ENCODE measurements at places on chromosomes 16 and 17.

DNA sequence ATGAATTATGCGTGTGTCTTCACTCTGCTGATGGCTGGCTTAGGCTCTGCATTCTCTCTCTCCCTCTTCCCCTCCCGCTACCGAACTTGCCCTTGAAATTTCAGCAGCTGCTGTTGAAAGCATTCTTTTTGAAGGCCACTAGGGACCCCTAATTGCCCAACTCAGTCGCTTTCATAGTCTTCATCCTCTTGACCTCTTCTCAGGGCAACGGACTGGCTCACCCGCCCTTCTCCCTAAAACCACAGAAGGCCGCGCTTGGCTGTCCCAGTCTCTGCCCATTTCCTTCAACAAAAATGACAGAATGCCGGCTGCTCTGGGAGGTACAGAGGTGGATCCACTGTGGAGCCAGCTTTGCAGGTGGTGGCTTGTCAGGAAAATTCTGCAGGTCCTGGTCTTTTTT lies 21.0 kb upstream of the FMNL1 start:
- DNase-seq: no peak

- DNase-seq: no peak
Observed at GRCh38 chr16:47664653-47665325, 203.7 kb downstream of the PHKB start.

DNA sequence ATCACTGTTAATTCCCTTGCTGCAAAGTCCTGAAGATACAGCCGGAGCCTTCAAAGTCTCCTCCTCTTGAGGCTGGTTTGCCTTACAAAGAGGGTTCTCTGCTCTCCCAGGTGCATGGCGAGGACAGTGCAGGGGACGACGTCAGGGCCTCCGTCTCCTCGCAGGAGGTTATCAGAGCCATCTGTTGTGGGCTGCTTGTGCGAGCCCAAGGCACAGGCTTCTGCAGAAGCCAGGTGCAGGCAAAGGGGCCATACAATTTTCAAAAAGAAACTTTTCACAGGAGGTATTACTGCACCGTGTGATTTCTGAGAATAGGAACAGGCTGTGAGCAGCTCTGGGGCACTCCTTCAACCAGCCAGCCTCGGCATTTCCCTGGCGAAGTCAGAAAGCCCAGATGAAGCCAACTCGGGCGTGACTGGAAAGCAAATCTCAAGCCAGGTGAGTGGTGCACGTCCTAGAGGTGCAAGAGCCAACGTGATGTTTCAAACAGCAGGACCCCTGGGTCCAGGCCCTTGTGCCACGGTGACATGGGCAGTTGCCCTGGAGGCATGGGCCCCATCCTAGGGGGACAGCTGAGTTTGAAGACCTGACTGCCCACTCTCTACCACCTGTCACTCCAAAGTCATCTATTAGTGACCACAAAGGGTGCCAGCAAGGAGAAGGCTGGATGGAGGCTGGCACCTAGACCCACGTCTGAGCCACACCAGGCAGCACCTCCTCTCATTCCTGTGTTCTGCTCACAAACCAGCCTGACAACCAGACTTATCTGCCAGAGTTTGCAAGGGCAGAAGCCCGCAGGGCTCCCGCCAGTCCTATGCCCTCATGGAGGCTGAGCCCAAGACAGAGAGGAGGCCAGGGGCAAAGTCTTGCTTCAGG lies 68.6 kb downstream of the SMPD3 start:
- no peak for DNase-seq

GRCh38 chr16:31678649-31679325 lies 151.1 kb downstream of the AHSP start:
- no peak for DNase-seq

GRCh38 chr17:64635647-64636305 lies 26.3 kb downstream of the SMURF2 start:
- DNase-seq: no peak

DNA sequence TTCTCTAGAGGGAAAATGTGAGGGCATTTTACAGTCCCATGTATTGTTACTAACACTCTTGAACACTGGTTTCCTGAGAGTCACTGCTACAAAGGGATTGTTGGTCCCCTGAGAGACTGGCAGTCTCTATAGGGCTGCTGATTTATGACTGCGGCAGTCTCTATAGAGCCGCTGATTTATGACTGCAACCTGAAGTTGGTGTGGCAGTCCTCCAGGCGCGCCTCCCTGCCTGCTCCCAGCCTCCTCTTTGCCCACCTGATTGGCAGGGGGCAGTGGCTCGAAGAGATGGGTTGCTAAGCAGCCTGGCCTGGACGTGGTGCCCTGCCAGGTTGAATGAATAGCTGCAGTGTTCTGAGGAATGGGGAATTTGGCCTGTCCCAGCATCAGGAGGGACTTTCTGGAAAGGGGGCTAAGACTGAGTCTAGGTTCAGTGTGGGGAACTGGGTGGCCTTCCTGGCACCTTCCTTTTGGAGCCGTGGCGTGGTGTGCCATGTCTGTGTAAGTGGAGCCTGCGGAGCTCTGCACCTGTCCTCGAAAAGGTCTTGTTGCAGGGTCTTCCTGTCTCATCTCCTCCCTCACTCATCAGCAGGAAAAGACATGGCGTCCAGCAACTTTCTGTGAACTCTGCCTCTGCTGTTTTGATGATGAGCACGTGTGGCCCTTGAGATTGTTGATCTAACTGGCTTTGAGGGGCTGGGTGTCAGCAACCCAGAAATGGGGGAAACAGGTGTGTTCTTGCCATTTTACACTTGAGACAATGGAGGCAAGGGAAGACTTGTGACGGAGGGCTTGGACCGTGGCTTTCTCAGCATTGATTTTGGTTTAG lies 24.9 kb downstream of the SAP30BP start:
- no peak for DNase-seq

DNA sequence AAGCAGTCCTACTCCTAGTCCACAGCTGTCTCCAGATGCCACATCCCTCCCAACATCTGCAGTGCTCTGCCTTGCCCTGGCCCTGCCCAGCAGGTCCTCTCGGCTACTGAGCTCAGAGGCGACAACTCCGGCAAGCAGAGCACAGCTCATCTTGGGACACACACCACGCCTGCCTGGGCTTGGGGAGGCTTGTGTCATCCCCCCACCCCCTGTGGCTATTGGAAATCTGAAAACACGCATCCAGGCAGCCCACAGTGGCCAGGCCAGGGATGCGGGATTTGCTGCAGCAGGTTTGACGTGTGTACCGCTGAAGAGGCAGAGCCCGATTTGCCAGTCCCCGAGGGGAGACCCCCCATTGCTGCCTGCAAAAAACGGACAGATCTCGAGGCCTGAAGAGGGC lies 25.4 kb downstream of the MXRA7 start:
- DNase-seq: no peak

DNA sequence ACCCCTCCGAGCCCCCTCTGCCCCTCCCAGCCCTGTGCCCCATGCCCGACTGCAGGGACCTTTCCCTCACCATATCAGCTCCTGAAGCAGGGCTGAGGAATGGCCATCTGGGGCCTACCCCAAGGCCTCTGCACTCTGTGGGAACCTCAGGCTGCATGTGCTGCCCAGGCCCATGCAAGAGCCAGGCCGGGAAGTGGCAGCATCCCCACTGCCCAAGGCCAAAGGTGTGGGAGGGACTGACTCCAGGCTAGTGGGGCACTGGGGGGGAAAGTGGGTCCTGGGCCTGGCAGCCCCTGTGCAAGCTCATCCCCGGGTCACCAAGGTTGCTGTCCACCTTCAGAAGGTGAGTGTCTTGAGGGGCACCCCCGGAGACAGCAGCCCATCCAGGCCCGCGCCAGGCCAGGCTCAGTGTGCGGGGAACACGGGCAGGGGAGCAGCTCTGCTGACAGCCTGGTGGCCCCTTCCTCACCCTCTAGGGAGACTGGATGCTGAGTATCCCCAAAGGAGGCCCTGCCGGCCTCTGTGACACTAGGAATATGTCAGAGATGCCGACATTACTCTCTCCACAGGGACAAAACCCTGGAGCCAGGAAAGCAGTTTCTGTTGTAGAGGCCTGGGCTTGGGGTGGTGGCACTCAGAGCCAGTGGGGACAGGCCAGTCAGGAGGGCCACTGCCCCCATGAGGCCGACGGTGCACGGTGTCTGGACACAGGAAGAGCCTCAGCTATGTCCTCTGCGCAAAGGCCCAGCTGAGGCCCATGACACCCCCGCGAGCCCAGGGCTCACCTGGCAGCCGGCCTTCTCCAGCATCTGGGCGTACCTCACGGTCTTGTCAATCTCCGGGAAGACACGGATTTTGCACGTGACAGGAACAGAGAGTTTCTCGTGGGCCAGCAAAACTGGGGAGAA lies 3.3 kb downstream of the DUS1L start:
- no peak for DNase-seq

DNA sequence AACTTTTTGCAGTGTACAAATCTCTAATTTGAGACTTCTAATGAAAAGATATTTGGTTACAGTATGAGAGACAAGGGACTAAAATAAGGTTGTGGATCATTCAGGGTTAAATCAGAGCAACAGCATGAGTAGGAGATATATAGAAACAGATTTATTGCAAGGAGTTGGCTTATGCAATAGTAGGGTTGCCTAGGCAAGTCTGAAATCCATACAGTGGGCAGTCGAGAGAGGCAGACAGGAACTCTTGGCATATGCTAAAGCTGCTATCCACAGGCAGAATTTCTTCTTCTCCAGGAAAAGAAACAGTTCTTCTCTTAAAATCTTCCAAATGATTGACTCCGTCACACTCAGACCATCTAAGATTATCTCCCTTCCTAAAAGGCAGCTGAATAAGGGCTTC lies 500.8 kb downstream of the MAF start:
- DNase-seq: no peak

All from Panc1 (cell line).